ENCODE measurements at places on chromosomes 7 and 10.

DNA sequence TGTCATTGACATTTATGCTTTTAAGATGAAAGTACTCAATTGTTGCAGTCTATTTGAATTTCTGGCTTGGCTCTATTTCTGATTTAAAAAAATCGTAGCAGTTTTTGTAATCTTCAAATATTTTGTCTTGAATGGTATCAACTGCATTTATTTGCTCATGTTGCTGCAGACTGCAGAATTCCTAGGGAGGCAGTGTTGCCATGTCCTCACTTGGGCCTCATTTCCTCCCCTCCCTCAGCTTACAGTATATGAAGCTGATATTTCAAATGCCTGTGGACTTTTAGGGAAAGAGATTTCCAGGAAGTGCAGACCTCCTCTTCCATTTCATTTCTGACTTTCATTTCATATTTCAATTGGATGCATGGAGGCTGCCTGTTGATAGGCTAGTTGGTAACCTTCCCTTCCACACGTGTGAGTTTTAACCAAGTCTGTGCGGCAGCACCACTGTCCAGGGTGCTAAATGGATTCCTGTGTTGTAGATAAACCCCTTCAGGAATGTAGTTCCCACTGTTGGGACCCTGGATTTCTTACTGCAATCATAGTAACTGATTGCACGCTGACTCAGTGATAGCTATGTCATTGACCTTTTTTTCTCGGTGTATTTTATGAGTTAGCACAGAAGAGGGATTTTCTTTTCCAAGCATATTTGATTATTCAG, 17.5 kb downstream of the VPS50 start:
- no peak for DNase-seq

DNA sequence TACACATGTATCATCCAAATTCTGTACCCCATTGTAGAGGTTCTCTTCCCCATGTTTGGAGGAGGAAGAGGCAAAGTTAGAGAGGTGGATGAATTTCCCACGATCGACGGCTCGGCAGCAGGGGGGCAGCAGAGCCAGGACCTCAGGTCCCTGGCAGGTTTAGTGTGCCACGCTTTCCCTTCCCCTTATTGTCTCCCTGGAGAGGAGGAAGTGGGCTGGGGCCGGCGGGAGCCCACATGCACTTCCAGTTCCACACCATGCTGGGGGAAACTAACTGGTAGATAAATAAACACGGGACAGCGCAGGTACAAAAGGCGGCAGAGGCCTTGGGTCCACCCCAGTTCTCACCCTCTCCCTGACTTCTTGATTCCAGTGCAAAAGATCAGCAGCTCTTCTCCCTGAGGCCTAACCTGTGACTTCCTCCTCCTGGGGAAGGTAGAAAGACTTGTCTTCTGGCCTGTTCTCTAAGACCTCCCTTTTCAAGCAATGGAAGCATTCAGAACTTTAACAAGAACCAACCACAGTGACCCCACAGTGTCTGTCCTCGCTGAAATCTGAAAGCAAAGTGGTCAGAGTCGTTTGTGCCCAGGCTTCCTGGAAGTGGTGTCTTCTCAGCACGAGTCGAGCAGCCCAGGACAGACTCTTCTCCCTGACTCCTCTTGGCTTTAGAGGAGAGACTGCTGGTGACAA, 30.5 kb upstream of the SRGN start:
- no peak for DNase-seq

DNA sequence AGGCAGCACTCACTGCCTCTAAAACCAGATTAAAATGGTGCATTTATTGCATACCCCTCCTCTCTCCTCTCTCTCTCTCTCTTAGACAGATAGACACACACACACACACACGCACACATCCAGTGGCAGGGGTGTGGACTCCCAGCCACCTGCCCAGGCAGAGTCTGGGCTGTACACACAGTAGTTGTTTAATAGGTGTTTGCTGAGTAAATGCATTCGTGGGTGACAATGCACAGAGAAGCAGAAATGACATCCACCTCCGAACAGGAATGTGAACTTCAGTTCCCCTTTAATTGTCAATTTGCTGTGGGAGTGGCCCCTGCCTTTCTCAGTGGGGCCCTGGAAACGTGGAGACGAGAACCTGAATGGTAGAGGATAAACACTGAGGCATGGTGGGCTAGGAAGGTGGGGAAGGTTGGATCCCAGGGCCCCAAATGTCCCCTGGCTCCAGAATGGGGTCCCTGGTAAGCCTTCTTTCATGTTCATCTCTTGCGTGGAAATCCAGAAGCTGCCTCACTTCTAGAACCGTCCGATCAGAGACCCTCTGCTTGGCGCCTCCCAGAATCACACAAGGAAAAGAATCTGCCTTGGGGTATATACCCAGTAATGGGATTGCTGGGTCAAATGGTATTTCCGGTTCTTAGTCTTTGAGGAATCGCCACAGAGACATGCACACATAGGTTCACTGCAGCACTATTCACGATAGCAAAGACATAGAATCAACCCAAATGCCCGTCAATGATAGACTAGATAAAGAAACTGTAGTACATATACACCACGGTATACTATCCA, 58.5 kb upstream of the ECHDC3 start:
- DNase-seq, result no peak

DNA sequence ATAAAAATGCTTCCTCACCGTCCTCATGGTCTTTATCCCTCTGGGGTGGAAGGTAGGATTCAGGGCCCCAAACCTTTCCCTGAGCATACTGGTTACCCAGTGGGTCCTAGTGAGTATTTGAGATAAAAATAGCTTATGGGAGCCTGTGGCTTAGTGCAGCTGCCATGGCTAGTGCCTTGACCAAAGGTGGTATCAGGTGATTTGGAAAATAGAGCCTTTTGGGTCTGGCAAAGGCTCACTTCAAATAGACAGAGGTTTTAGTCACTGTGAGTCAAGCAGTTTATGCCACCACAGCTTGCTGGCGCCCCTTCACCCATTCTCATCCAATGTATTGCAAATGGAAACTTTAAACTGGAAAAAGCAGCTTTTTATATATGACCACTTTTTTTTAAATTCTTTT, 30.4 kb downstream of the PLAU start:
- no peak for DNase-seq

- no peak for DNase-seq
These were observed 333.2 kb downstream of the RPS24 start for GRCh38 chr10:78366663-78367411.

DNA sequence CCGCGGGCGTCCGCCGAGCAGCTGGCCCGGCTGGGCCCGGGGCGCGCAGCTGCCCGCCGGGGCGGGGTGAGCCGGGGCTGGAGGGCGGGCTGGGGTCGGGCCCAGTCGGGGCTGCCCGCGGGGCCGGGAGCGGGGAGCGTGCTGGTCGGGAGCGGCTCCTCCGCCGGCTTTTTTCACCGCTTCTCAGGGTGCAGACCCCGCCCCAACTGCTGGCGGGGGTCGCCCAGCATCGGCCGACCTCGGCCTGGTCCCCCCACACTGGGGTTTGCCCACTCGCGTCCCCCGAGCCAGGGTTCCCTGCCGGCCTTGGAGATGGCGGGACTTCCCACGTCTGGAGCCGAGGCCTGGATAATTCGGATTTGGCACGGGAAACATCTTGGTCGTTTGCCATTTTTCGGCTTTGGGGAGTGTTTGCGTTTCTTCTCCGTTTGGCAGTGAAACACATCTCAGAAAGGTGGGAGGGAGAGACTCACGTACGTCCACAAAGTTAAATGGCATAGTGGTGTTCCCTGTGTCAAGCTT, 432 bp downstream of the TMEM248 start:
- DNase-seq, result no peak

DNA sequence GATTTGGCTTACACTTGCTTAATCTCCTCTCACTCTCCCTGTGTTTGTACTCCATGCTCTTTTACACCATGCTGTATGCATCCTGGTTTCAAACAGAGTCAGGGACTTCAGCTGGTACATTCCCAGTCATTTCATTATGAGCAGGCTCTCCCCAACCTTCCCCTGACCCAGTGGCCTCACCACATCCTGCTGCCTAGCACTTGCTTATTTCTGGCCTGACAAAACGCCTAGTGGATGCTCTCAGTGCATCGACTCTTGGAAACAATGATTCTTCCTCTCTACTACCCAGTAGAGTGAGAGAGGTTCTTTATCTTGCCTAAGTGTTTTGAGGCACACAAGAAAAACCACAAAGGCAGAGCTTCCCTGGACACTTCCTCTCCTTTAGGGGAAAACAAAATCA, 63.4 kb downstream of the CAV1 start:
- DNase-seq, result no peak

DNA sequence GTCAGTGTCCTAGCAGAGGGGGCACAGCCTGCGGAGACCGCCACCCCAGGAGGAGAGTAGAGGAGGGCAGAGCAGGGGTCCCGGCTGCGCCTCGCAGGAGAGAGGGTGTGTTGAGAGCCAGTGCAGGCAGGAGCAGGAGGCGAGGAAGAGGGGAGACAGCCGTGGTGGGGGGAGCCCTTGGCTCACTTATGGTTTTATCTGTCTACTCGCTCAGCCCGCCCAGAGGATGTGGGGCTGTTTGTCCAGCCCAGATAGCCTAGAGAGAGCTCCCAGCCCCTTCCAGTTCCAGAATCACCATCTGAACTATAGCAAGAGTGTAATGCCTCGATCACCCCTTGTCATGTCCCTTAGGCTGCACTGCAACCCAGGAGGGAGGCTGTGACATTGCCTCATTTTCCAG, 26.6 kb downstream of the SLC29A3 start:
- no peak for DNase-seq

- no peak for DNase-seq
These were observed 21.6 kb downstream of the TES start for GRCh38 chr7:116231949-116232348.

DNA sequence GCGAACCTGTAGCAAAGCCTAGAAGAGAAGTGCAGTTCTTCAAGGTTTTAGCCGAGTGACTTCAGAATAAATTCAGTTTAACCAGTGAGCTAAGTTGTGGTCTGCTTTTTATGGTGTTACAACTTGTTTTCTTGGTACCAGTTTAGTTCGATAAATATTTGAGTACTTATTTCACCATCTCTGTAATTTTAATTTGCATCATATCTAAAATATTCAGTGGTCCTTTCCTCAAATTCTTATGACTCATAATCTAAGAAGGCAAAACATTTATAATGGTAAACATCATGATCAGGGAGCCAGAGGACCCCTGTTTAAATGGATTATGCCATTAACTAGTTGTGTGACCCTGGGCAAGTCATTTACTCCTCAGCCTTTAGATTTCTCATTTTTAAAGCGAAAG, 4.1 kb upstream of the BMPER start:
- DNase-seq, result no peak

DNA sequence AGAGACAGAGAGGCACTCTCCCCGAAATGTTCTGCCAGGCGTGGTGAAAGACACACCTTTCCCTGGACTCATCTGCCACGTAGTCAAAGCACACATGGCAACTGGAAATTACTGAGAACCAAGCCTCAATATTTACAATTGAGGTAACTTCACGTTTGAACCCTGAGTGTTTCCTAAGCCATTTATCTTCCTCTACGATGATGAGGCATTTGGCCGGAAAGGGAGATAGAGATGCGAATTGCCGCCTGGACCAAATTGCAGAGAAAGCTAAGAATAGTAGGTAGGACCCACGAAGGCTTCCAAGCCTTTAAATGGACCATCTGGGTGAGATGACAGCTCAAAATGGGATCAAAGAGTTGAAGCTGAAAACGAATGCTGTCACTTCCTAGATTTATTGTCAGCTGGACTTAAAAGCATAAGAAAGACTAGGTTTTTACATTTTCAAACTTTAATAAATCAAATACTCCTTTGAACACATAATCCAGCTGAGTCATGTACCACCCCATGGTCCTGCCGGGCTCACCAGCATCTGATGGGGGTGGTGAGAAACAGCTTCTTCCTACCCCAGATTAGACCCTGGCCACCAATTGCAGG, 135.6 kb upstream of the LYZL2 start:
- DNase-seq, result no peak

Data from stimulated activated naive CD4-positive, alpha-beta T cell (primary cell).